HCEC 1CT (cell line): ENCODE measurements at places on chromosomes 3 and 15.

DNA sequence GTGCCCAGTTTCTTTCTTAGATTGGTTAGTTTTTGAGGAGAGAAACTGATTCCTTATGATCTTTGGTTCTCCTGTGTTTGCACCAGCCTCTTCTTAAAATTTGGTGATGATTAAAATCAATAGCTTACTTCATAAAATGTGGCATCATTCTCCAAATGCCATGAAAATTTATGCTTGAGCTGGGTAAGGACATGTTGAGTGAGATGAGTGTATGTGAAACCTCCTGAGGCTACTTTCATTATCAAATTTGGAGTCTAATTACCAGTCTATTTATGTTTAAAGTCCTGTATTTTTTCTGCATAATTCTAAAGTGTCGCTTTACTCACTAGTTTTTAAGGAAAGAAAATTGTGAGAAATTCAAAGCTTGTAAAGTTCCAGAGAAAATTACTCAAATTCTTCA, 102.1 kb downstream of the DIPK2A start:
- no peak for DNase-seq

DNA sequence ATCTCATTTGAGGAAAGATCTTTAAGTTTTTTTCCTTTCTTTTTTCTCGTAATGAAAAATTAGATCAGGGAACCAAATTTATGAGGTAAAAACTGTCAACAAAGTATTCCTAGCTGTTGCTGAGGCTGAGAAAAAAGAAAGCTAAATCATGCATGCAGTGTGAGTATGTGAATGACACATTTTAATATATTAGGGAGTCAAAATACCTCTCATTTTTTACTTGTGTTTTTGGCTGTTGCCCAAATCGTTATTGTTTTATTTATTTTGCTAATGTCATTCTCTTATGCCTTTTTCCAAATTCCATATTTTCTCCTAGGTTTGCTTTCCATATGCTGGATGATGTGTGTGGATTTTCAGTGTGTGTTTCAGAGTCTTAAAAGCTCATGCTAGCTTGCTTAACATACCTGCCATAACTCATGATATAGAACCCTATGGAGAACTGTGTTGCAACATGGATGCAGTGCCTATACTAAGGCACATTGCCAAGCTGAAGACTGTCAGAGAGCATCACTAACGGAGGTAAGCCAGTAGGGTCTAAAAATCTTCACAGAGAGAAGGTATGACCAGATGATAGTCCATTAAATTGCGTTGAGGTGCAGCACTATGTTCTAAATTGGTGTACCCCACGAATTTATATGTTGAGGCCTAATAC, 629.5 kb upstream of the KCNMB2 start:
- DNase-seq = peak; percentile 22

GRCh38 chr3:150867434-150867833, 37.8 kb downstream of the MINDY4B start:
- no peak for DNase-seq

- peak; percentile 100 for DNase-seq
These were observed at the start of gene TMF1 for GRCh38 chr3:69051756-69052471. Gene TMF1, minus strand, starts transcription at chr3:69052333. Its CDS starts 247 bp downstream, at chr3:69052086.

- no peak for DNase-seq
These were observed 885 bp upstream of the LSG1 start for GRCh38 chr3:194672876-194673275.

DNA sequence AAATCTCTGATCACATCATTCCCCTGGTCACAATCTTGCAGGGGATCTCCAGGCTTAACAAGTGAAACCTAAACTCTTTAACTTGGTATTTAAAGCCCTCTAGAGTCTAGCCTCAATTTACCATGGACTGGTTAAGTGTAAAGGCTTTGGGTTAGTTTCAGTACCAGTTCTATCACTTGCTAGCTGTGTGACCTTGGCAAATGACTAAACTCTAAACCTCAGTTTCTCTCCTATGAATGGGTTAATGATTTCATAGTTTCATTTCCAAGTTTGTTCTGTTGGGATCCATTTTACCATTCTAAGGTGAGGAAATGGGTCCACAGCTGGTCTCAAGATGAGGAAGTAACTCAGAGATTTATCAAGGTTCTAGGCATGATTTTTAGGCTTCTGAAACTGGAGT, 38.8 kb upstream of the TIMP4 start:
- DNase-seq = no peak

GRCh38 chr15:44646460-44646859, 17.0 kb downstream of the SPG11 start:
- DNase-seq = no peak

- peak; percentile 60 for DNase-seq
These were observed 111.9 kb downstream of the RAP2B start for GRCh38 chr3:153273767-153274435.

DNA sequence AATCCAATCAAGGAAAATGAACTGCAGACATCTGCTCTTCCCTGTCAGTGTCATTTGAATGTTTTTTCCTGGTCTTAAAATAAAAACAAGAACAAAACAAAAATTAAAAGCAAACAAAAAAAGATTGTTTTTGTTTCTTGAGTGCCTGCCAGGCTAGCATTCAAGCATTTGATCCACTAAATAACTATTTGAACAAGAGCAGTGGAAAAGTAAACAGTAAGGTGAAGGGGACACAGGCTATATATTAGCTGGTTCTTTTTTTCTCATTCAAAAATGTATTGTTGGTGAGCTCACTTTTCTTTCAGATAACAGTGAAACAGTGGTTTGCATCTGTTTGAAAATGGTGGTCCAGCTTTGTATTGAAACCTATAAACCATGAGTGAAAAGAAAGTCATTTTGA, 586.9 kb upstream of the SGO1 start:
- DNase-seq = no peak

DNA sequence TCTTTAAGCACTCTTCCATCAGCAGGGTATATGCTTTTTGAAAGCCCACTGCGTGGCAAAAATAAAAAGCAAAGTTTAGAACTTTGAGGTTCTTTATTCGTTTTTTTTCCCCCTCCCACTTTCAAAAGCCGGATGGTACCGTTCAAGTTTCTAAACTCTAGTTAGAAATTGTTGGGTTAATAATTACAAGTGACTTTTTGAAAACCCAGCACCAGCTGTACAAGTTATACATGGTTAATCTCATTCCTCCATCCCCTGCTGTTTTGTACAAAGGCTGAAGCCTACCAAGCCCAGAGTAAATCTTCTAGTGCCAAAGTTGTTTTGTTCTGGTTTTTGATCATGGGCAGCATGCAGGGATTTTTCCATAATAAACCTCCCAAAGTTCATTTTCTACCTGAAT, 48.6 kb downstream of the WDR72 start:
- DNase-seq = no peak

DNA sequence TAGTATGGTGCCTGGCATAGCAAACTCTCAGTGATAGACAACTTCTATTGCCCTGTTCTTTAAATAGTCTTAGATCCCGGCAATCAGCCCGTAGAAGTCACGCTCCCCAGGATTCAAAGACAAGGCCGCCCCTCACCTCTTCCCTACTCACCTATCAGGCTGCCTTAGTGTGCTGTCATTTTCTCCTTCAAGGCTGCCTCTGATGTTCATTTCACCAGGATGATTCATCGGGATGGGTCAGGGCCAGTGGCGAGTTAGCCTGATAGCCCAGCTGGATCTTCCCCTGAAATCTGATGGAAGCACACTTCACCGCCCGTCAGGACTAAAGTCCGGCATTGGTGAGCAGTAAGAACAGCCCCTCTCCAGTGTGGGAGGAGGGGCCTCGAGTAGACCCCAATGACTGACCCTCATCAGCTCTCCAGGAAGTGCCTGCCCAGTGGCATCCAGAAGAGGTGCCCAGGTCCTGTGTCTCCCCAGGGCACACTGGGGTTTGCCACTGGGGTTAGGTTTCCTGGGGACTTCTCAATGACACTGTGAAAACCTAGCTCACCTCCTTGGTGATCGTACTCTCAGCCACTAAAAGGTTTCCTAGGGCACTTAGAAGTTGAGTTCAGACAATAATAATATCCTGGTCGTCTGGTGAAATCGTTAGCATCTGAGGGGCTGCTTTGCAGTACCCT, 37.5 kb downstream of the TPM1 start:
- peak; percentile 47 for DNase-seq

GRCh38 chr3:137148917-137149316, 191.1 kb downstream of the IL20RB start:
- DNase-seq = no peak

DNA sequence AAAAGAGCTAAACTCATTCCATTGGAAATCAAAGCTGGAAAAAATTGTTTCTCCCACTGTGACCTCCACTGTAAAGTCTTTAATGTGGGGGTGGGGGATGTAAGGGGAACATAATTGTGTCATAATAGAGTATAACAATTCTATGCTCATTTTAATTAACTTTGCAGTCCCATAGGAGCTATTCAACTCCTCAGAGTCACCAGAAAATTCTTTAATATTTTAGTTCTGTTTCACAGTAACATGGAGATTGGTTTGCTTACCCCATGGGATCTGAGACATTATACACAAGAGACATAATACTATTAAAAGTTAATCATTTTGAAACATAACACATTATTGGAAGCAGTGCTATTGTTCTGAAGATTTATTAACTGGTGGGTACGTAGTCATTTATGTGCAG, 765.9 kb upstream of the GRM7 start:
- no peak for DNase-seq

- peak; percentile 28 for DNase-seq
These were observed 13.3 kb downstream of the GYG1 start for GRCh38 chr3:149004622-149005021.

DNA sequence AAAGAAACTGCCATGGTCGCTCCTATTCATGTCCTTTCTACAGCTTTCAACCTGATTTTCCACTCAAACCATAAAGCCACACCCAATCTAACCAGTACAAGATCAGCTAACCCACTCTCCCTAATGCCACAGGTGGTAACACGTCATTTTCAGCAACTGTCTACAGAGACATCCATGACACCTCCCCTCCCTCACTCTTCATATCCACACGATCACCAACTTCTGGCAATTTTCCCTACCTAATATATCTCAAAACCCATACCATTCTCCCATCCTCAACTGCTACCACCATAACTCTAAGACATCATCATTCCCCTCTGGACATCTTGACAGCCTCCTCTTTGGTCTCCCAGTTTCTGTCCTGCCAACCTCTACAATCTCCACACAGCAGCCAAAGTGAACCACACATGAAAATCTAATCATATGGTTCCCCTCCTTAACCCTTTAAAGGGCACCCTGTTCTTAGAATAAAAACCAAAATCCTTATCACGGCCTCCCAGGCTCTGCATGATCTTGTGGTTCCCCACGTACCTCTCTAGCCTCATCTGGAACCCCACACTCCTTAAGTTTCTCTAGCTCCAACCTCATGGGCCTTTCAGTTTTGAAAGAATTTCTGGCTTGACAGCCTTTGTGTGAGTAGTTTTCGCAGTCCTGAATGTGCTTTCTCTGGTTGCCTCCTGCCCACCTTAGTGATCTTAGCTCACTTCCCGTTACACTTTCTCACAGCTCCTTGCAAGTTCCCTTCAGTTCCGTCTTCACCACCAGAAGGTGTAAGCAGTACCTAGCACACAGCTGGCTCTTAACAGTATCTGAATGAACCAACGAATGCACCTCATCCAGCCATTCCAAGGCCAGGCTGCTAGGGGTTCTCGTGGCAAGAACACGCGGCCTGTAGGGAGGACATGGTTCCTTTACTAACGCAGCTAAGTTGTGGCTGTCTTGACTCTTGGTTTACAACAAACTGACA, 33.4 kb downstream of the SPINK8 start:
- no peak for DNase-seq

- DNase-seq = no peak
These were observed 51.4 kb downstream of the HES1 start for GRCh38 chr3:194187233-194187944.

- no peak for DNase-seq
These were observed at the start of gene SLC6A11 for GRCh38 chr3:10816019-10816862. Gene SLC6A11, plus strand, starts transcription at chr3:10816228. Its CDS starts 38 bp downstream, at chr3:10816266.

- no peak for DNase-seq
These were observed 148.9 kb upstream of the THBS1 start for GRCh38 chr15:39432026-39432425.

- no peak for DNase-seq
These were observed 29.5 kb downstream of the P2RY14 start for GRCh38 chr3:151248772-151249337.

DNA sequence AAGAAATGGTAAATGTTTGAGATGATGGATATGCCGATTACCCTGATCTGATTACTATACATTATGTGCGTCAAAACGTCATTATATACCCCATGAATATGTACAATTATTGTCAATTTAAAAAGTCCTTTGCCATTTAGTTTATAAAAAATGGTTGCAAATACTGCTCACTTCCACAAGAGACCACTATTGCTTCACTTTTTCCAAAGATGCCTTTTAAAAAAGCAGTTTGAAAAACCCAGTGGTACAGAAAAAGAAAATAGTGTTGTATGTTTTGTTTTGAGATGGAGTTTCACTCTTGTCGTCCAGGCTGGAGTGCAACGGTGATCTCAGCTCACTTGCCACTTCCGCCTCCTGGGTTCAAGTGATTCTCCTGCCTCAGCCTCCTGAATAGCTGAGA, 39.3 kb downstream of the EDEM1 start:
- DNase-seq = peak; percentile 26

DNA sequence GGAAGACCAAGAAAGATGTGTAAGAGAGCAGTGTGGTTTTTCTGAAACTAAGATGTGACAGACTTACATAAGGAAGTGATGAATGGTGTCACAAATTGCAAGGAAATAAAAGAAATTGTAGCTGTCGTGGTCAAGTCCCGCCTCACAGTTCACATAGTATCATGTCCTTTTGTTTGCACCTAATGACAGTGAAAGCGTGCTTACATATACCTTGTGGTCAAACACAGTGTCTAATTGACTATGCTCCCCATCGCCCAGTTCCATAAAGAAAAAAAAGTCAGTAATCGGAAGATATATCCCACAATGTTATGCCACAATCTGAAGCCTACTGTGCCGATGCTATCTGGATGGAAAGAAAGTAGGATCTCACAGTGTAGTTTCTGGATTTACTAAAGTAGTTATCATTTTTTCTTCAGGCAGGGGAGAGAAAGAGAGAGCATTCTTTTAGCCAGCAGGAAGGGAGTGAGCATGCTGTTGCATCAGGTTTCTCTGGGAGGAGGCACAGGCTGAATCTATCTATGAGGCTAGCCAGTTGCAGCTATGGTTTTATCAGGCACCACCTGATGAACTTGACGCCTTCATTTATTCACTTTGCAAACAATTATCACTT, 9.8 kb upstream of the PLSCR1 start:
- no peak for DNase-seq

- no peak for DNase-seq
These were observed 347.9 kb downstream of the MCTP2 start for GRCh38 chr15:94579286-94579685.

GRCh38 chr3:61940236-61940635, 378.9 kb downstream of the PTPRG start:
- DNase-seq = no peak

GRCh38 chr3:159158213-159158612, 356.4 kb downstream of the MFSD1 start:
- peak; percentile 30 for DNase-seq
